ENCODE measurements at places on chromosomes 7 and 10.
A peak's percentile ranks its signal among the peaks of the same experiment; 100 is the strongest.

DNA sequence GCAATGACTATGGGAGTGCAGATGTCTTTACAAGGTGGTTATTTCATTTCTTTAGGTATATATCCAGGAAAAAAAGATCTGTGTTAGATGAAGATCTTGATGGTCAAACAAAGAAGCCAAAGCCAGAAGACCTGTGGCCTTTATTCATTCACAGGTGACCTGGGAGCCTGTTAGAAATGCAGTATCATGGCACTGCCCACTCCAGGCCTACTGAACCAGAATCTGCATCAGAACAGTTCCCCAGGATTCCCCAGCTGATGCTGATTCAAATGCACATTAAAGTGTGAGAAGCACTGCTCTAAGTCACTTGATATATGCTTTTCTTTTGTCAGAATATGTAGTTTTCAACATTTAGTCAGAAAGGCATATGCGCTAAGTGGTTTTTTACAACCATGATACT is 251.1 kb downstream of the IPMK start:
- no peak for DNase-seq

GRCh38 chr10:67621834-67622233 is 74.2 kb downstream of the CTNNA3 start:
- no peak for DNase-seq

DNA sequence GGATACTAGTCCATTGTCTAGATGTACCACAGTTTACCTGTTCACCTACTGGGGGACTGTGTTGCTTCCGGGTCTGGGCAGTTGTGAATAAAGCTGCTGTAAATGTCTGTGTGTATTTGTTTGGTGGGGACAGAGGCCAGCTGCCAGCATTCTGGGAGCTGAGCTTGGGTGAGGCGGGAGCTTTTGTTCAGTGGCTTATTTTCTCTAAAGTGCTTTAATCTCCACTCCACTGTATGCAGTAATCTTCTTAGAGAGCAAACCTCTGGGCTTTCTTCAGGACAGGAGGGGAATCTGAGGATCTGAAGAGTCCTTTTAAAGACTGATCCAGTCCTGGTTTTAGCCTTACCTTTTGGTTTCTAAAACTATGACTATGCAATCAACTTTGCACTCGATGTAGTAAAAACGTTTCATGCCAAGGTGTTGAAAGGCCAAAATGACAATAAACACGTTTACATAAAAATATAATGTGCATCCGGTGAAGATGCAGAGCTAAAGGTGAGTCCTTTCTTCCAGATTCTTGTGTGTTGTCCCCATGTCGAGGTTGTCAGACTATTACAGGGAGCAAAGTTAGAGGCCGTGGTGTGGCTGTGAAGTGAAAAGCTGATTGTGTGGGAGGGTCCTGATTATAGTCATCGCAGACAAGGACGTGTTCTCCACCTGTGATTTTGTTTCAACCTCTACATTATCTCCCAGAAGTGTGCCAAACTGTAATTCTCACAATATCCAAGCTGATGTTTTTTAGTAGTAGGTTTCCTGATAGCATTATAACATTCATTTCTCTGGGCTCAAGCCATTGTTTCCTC is 279.8 kb downstream of the CAMK1D start:
- no peak for DNase-seq

DNA sequence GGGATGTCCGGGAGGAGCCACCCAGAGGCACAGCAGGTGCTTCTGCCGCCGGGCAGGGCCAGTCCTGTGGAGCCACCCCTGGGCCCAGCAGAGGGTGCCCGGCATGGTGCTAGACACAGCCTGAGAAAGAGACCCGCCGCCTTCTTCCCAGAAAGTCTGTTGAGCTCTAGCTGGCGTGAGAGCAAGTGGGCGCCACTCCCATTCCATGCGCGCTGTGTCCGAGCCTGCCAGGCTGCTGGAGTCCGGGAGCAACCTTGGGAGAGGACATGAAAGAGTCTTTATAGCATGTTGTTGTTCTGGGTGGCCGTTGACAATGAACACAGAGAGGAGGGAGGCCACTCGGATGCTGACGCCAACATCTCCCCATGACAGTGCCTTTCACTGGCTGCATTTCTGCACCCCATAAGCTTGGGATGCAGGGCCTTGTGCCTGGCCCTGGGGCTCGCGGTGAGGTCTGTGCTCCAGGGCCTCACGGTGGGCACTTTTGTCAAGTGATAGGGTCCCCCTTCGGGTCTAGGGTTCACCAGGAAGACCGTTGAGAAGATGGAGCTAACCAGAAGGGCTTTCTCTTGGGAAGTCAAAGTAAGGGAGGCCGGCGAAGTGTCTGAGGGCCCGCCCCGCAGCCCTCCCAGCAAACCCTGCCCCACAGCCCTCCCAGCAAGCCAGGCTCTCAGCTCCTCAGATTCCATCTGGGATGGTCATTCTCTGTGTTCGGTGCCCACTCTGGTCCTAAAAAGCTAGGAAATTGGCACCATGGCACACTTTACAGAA is 47.3 kb downstream of the NKX6-2 start:
- no peak for DNase-seq

DNA sequence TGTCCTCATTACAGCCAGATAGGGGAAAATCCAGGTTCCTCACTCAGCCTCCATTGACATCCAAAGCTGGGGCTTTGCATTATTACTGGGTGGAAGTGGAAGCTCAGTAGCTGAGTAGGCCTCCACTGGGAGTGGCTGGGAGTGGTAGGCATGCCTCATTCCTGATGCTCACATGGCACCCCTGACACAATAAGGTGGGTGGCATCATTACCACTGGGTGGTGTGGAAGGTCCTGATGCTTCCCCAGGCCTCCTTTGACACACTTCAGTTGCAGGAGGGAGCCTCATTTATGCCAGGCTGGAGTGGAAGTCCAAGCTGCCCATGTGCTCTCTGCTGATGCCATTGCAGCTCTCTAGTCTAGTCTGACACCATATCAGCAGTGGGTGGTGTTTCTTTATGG is 48.2 kb upstream of the GPR141 start:
- DNase-seq, result no peak

GRCh38 chr7:139651308-139651707 is 126.5 kb downstream of the HIPK2 start:
- no peak for DNase-seq

DNA sequence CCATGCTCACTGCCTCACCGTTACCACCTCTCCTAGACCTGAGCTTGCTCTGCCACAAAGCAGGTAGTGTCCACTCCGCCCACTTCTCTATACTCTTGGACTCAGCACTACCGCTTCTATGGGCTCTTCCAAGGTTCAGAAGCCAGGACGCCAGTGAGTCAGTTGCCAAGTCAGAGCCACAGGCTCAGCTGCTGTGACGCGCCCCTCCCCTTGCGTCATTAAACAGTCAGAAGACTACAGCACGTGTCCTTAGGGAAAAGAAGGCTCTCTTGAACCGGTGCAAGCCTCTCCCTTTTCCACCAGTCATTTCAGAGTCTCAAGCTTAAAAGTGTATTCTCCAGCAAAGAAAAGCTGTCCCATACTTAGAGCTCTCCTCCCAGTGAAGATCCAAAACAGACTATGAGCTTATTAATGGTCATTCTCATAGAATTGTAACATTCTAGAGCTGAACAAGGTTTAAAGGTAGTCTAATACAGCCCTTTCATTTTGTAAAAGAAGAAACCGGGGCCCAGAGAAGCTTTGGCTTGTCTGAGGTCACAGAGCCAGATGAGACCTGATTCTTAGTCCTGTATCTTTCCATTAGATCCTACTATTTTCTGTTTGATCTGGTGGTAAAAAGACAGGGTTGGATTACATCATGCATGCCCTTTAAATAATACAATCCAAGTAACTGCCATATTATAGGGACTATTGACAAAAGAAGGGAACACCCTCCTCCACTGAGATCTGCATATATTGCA is 40.9 kb upstream of the MET start:
- peak; percentile 88 for DNase-seq

- DNase-seq, result no peak
Measured at GRCh38 chr7:81608748-81609382, 161.0 kb downstream of the HGF start.

- no peak for DNase-seq
Measured at GRCh38 chr10:52491246-52491995, 177.3 kb downstream of the DKK1 start.

GRCh38 chr10:52479567-52479966 is 165.5 kb downstream of the DKK1 start:
- DNase-seq, result no peak

DNA sequence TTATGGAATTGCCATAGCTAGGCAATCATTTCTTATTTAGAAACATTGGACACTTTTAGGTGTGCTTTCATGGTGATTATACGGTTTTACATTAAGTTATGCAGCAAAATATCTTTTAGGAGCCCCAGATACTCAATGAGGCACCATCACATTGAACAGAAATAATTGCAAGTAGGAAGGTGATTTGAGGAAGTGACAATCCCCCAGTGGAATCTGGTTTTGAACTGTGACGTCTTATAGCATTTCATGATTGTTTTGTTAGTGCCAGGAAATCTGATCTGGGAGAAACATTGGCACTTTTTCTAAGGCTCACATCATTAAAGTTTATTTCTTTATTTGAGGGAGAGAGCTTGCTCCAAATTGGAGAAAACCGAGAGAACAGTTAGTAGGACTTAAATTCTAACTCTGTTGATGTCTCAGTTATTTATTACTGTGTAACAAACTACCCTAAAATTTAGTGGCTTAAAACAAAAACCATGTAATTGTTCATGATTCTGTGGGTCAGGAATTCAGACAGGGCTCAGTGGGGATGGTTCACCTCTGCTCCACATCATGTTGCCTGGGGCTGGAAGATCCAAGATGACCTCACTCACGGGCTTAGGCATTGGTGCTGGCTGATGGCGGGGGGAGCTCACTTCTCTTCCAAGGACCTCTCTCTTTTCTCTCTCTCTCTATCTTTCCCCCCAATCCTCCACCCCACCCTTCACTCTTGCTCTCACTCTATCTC is 78.2 kb upstream of the STEAP1B start:
- DNase-seq, result peak; percentile 79

- DNase-seq, result no peak
Measured at GRCh38 chr7:133830081-133830480, 297.1 kb upstream of the LRGUK start.

GRCh38 chr10:59687657-59688056 is 22.0 kb downstream of the SLC16A9 start:
- DNase-seq, result no peak

DNA sequence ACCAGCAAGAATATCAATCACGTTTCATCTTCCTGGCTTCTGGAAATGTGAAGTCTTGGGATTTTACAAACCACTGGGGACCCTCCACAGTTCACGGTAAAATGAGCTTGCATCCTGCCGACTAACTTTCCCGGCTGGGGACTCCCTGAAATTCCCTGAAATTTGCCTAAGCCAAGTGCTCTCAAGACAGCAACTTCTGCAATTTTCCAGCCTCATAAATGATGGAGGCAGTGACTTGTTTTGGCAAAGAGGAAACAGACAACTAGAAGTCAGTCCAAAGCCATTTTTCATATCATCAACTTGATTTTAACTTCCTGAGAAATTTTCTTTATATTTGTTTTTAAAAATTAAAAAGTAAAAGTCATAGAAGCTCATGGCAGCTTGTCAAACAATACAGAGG is 212.3 kb downstream of the FANK1 start:
- no peak for DNase-seq

GRCh38 chr7:40105879-40106473 is 28.4 kb downstream of the MPLKIP start:
- no peak for DNase-seq

Measured in skeletal muscle cell (primary cell).